ENCODE measurements at places on chromosomes 7 and 10.

DNA sequence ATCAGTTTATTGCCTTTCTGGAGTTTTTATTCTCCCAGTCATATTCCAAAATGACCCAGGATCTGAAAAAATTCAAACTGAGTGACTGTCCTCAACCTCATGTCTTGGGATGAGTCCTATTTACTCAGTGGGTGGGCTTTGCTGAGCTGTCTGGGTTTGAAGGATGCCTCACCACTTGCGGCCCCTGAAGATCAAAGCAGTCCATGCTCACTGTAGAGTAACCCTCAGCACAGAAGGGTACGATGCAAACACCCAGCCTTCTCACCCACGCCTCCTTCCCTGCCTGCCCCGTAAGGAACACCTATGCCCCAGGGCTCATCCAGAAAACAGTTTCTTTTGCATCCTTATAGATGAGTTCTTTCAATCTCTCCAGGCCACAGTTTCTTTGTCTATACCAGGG is 42.2 kb upstream of the GRB10 start:
- no peak for DNase-seq

GRCh38 chr7:2062648-2063047 is 170.1 kb downstream of the MAD1L1 start:
- no peak for DNase-seq

GRCh38 chr7:26293569-26294308 is 2.1 kb downstream of the SNX10 start:
- DNase-seq: peak; percentile 47

DNA sequence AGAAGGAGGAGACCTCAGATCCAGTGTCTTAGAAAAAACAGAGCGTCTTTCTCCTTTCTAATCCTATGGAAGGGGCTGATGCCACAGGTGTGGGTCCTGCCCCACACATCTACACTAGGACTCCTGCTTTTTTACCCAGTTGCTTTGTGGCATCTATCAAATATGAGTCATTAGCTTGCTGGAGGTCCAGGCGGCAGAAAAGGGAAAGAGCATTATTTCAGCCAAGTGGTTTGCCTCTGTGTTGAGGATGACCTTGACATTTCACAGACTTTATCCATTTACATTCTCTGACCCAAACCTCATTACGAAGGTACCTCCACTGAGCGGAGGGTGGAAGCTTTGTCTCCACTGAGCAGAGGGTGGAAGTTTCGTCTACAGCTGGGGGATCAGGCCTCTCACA is 308.4 kb upstream of the KLF6 start:
- DNase-seq: no peak

DNA sequence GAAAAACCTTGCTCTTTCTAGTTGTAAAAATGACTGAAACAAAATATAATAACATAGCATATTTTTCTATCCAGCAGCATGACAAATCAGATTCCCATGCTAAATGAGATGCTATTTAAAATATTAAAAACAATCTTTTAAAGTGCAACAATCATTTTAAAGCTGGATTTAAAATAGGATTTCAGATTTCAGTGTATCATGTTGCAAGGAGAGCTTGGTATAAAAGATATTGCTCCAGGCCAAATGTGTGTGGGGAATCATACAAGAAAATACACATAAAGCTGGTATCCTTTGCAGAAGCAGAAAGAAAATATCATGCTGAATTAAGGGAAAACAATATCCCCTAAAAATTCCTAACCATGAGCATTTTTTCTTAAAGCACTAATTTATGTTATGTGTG is 42.2 kb downstream of the SLC13A1 start:
- no peak for DNase-seq

GRCh38 chr10:122939856-122940543 is 14.0 kb downstream of the C10orf88 start:
- no peak for DNase-seq

DNA sequence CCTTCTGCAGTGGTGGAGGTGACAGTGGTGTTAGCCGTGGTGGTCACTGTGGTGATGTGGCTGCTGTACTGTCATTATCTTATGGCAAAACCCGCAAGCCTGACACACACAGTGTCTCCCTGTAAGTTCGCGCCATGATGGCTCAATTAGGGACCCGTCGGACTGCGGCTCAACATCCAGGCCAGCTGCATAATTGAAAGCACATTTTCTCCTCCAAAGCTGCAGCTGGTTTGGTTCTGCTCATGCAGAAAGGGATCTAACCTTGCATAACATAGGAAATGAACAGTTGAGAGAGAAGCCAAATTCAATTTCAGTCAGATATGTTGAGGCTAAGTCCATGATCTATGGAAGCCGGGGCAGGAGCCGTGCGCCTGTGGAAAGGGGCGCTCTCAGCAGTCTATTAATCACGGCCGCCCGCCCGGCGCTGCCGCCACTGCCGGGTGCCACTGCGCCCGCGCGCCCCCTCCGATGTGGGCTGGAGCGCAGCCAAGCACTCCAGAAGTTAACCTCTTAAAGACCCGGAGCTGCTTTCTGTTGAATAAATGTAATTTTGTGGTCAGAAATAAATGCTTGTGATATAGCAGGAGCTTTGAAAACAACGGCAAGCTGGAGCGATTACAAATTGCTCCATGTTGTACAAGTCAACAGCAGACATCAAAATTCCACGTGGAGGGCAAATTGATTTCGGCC is 227.7 kb downstream of the CUX1 start:
- DNase-seq: no peak

DNA sequence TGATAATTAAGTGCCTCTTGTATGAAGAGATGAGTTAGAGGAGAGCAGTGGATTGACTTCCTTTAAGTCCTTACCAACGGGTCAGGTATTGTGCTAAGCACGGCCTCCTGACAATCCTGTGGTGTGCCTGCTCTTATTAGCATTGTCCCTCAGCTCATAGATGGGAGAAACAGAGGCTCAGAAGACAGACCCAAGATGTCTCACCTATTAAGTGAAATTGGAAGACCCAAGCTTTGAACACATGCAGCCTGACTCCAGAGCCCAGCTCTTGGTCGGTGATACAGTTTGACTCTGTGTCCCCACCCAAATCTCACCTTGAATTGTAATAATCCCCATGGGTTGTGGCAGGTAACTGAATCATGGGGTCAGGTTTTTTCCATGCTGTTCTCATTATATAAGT is 53.8 kb downstream of the CCDC3 start:
- DNase-seq: no peak

- DNase-seq: no peak
Observed at GRCh38 chr10:100209303-100209702, 20.1 kb downstream of the CHUK start.

GRCh38 chr10:80104066-80104926 is 25.8 kb downstream of the TMEM254 start:
- DNase-seq: no peak

DNA sequence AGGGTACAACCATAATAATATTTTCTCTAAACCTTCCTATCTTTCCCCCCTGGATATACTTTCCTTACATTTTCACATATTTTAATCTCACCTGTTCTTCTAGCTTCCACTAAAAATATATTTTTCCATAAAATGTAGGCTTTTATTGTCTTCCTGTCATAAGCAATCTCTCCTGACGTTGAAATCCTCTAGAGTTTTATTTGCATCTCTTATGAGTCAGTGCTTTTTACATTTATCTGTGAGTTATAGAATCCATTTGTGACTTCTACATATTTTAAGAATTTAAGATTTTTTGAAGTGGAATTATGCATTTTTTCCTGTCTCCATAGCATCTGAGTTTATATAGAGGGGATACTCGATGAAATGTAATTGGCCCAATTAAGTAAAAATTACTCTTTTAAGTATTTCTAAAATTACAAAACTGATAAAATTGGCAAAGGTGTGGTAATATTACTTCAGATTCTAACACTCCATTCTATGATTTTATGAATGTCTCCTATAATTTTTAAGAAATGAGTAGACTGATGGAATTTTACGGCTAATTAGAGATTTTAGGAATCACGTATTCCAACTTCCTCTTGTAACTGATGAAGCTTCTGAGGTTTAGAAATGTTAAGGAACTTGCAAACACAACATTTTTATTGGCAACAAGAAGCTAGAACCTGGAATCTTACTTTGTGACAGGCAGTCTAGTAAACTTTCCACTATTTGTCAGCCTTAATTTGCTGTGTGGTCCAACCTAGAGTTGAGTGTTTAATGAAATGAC is 422.9 kb upstream of the SEMA3A start:
- peak; percentile 40 for DNase-seq

DNA sequence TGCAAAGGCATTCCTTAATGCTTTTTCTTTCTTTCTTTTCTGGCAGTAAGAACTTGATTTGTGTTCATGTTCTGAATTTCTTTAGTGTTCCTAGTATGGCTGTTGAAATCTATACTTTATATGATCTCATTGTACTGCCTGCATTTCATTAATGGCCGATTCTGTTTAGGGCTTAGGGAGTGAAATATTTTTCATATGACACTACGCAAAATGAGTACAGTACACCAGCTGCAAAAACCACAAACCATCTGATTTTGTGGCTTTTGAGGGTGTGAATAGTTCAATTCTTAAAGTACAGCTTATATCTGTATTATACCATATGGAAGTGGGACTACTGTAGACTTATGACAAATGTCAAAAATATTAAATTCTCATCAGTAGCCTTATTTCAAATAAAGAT is 69.1 kb upstream of the FOXP2 start:
- DNase-seq: no peak

- no peak for DNase-seq
Observed at GRCh38 chr10:44024356-44025116, 360.4 kb downstream of the CXCL12 start.

Data from Karpas-422 (cell line).